ENCODE measurements at places on chromosomes 6 and 20. TPM values are rescaled to one million over a fixed set of nuclear protein-coding genes. Genes with fewer than 3 reads are reported as not detected.

The SSTR4 gene
- total RNA-seq, result not detected

The OPRM1 gene
- total RNA-seq, result not detected

The ZBTB12 gene
- 3.8 TPM for total RNA-seq

The PREX1 gene
- total RNA-seq, result 3.5 TPM

The DYNLRB1 gene
- total RNA-seq, result 144 TPM

The NCOA5 gene
- 24.0 TPM for total RNA-seq

The ENPP3 gene
- total RNA-seq, result not detected

The HM13 gene
- total RNA-seq, result 47.6 TPM

The LST1 gene
- not detected for total RNA-seq

The PHACTR1 gene
- total RNA-seq, result 0.49 TPM

The NMBR gene
- not detected for total RNA-seq

The TDRD6 gene
- total RNA-seq, result 1.8 TPM

The CENPW gene
- 13.7 TPM for total RNA-seq

The NEU1 gene
- total RNA-seq, result 35.8 TPM

The OPN5 gene
- total RNA-seq, result not detected

The TMEM200A gene
- 61.5 TPM for total RNA-seq

The LY6G6D gene
- total RNA-seq, result not detected

The DYNLT2 gene
- total RNA-seq, result 2.0 TPM

The DPPA5 gene
- total RNA-seq, result not detected

All from fibroblast of the aortic adventitia (primary cell).